ENCODE measurements at places on chromosomes 1 and 21.
A peak's percentile ranks its signal among the peaks of the same experiment; 100 is the strongest.

GRCh38 chr1:203454986-203455471 lies 20.6 kb upstream of the PRELP start:
- no peak for DNase-seq

- no peak for DNase-seq
These were observed 103.0 kb downstream of the NOS1AP start for GRCh38 chr1:162172311-162173102.

DNA sequence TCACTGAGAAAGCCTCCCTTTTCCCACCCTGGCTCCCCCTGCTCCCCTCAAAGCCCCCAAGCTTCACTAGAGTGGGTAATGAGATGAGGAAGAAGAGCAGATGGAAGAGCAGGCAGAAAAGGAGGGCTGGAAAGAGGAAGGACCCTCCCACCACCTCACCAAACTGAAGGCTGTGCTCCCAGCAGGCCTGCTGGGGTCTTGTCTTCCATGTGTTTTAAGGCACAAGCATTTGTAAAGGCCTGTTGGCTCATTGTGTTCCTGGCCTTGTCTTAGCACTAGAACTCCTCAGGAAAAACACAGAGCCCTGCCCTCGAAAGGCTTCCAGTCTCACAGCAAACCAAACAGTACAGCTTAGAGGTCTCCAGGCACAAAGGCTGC lies 51.5 kb downstream of the TOMM20 start:
- no peak for DNase-seq

GRCh38 chr21:43754948-43755781 lies 20.9 kb downstream of the CSTB start:
- DNase-seq: no peak

DNA sequence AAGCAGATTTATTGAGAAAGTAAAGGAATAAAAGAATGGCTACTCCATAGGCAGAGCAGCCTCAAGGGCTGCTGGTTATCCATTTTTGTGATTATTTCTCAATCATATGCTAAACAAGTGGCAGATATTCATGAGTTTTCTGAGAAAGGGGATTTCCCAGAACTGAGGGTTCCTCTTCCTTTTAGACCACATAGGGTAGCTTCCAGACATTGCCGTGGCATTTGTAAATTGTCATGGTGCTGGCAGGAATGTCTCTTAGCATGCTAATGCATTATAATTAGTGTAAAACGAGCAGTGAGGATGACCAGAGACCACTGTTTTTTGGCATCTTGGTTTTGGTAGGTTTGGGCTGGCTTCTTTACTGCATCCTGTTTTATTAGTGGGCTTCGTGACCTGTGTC lies 16.8 kb upstream of the FMN2 start:
- DNase-seq: no peak

DNA sequence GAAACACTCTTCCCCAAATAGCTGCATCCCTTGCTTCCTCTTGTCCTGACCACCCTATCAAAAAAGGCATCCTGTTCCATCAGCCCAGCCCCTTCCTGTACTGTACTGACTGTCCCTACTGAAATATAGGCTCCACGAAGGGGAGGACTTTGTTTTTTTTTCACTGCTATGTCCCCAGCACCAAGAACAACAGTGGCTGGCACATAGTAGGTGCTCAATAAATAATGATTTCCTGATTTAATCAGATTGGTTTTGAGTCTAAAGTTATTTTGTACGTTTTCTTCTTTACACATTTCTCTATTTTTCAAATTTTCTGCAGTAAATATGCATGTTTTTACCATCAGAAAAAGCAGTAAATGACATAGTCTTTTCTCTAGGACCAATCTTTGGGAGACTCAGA lies 73.9 kb downstream of the CD58 start:
- no peak for DNase-seq

DNA sequence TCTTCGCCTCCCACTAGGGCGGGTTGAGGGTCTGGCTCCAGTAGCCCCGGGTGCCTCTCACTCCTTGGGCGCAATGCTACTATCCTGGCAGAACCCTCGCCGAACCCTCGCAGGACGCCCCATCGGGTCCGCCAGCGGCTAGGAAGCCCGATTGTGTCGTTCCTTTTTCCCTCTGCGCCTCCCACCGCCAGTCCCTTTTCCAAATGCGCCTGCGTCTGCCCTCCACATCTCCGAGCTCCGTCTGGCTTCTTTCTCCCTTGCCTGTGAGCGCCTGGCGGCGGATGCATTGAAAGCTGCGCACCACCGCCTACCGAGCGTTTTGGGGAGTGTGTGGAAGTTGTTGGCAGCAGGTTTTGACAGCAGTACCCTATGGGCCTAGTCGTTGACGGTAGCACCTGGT lies 1.0 kb upstream of the DIRAS3 start:
- DNase-seq: peak; percentile 58

DNA sequence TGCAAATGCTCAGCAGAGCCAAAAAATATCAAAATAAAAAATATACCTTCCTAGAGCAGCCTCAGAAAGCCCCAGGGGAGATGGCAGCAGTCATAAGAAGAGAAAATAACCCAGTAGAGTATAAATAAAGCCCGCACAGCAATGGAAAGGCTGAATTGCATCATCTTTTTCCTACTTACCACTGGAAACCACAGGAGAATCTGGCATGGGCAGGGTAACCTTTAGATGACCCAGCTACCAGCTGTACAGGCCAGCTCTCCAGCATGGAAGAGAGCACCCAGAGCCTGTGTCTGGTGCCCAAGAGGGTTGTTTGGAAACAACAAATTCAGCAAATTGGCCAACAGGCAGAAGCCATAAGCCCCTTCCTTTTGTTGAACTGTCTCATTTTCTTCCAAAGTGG lies 253.1 kb downstream of the OMA1 start:
- no peak for DNase-seq

- peak; percentile 49 for DNase-seq
These were observed 9.9 kb downstream of the SYNJ1 start for GRCh38 chr21:32717851-32718316.

GRCh38 chr1:196400478-196401451 lies 207.5 kb downstream of the KCNT2 start:
- no peak for DNase-seq

DNA sequence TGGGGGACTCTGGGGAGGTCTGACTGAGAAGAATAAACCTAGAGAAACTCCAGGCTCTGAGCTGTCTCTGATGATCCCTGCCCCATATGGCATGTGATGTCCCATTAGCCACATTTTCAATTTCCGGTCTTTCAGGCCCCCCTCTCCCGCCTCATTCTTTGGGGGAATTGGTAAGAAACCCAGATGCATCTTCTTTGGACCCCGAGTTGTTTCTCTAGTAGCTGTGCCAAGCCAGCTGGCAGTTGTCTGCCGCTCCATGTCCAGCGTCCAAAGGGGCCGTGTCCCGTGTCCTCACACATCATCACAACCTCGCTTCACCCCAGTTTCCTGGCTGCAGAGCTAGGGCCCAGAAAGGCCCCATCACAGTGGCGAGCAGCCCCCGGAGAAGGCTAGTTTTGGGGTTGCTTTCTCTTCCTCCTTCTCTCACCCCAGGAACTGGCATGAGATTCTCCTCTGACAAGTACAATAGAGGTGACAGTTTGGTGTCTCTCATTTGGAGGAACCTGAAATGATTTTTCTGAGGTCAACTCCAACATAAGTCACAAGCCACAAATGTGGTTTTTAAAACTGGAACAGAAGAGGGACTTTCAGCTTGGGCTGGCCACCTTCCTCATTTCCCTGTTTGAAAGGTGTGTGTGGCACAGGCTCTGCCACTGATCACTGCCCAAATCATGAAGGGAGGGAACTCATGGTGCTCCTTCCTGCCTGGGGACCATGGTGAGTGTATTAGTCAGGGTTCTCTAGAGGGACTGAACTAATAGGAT lies 6.4 kb upstream of the GPR157 start:
- DNase-seq: peak; percentile 81

DNA sequence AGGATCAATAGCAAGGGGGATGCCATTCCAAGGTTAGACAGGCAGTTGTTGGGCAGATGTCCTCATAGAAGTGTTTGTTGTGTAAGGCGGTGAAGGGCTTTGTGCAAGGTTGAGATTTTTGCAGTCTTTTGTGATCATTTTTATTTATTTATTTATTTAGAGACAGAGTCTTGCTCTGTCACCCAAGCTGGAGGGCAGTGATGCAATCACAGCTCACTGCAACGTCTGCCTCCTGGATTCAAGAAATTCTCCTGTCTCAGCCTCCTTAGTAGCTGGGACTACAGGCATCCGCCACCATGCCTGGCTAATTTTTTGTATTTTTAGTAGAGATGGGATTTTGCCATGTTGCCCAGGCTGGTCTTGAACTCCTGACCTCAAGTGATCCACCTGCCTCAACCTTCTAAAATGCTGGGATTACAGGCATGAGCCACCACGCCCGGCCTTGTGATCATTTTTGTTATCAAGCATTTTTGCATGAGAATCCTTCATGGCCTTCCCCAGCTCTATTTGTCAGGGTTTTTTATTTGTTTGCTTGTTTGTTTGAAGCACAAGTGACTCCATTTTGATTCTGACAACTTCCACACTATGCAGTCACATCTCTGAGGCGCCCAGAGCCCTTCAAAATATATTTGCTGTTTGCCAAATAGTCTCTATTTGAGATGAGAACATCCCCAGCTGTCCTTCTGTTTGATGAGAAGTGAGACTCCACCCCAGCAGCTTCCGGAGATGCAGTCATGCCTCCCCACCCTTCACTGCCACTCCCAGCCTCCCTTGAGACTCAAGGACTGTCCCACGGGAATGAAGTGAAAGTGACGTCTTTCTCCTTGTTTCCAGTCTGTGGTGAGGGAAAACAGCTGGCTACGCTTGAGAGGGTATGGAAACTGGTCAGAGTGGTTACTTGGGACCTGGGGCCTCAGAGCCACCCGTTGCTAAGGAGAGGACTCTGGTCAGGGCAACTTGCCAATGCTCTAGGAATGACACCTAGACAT lies 38.0 kb downstream of the TMEM50B start:
- DNase-seq: no peak

DNA sequence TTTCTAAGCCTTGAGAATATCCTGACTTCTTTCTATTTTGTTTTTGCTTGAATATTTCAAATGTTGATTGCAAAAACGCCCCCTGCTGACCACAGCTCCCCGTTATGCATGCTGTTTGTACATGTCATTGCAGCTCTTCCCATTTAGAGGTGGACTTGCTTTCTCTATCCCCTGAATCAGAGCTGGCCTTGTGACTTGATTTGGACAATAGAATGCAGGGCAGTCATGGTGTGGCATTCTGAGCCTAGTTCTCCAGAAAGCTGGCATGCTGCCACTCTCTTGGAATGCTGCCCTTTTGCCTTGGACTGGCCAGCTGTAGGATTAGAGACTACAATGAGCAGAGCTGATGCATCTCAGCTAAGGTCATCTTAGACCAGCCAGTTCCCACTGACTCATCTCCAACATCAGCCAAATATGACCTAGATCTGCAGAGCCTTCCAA lies 1561.5 kb downstream of the MRPL39 start:
- peak; percentile 72 for DNase-seq

GRCh38 chr1:5947978-5948680 lies 44.1 kb downstream of the NPHP4 start:
- DNase-seq: no peak

DNA sequence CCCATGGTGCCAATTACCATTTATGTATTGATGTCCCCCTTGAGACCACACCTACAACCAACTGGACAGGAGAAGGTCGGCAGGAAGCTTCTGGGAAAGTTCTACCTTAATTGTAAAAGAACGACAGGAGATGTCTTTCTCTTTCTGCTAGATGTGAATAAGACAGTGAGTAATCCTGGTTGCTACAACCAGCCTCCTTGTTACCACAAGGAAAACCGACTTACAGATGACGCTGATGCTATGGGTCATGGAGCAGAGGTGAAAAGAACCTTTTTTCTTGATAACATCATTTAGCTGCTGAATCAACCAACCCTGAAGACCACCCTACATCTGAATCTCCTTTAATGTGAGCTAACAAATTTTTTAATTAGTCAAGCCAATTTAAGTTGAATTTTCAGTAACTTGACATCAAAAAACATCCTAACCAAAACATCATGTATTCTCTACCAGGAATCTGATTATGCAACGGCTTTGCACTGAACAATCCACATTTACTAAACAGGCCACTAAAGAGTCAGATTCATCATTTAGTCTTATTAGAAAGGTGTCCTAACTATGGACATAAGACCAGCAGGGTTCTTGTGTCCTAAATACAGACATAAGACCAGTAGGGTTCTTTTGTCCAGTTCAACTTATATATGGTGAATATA lies 23.0 kb downstream of the RGS2 start:
- no peak for DNase-seq

- DNase-seq: peak; percentile 56
These were observed 47.2 kb upstream of the ECE1 start for GRCh38 chr1:21337454-21337927.

DNA sequence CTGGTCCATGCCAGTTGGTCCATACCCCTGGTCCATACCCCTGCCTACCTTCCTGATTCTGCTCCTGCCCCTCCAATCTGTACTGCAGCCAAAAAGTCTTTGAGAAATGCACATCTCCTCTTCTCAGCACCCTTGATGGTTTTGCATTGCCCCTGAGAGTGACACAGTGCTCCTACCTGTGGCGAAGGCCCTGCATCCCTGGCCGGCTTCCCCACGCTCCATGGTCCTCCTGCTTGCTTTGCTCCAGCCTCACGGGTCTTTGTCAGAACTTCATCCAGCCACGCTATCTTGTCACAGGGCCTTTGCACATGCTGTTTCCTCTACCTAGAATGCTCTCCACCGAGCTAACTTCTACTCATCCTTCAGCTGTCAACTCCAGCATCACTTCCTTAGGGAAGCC lies 32.2 kb upstream of the TTC4 start:
- DNase-seq: no peak

DNA sequence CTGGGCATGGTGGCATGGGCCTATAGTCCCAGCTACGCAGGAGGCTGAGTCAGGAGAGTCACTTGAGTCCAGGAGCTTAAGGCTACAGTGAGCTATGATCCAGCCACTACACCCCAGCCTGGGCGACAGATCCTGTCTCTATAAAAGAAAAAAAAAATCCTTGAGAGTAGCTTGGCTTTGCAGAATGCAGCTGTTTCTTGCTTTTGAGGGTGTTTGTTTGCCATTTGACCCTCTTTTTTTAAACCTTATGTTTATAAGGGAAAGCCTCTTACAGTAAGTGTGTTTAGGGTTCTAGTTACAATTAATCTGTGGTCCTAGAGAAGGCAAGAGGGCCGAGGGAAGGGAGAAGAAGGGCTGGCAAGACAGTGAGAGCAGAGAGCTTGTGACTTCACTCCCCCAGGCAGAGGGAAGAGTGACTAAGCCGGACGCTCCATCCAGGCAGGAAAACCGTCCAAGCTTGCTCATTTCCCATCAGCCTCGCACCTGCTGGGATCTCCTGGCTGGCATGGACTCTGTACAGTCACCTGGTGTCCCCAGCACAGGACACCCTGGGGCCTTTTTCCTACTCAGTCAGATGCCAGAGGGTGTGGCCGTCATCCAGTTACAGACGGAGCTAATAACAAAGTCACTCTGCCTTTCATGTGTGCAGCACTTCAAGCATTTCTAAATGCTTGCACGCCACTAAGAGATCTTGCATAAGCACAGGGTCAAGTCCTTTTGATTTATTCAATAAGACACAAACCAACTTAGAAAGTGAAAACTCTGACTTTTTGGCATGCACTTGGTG lies 55.5 kb upstream of the PSEN2 start:
- DNase-seq: no peak

- no peak for DNase-seq
These were observed 215.6 kb downstream of the GPR52 start for GRCh38 chr1:174663358-174663757.

GRCh38 chr1:59481881-59482505 lies 185.1 kb downstream of the FGGY start:
- no peak for DNase-seq

All from common myeloid progenitor, CD34-positive (primary cell).